ENCODE measurements at places on chromosomes 12 and 14. TPM values are rescaled to one million over a fixed set of nuclear protein-coding genes. Genes with fewer than 3 reads are reported as not detected.

Gene HPD
- total RNA-seq = 1.8 TPM

Gene REP15
- total RNA-seq = 4.5 TPM

Gene TMEM120B
- 17.1 TPM for total RNA-seq

Gene CRIP1
- 96.2 TPM for total RNA-seq

Gene CELA1
- total RNA-seq = not detected

Gene LRFN5
- total RNA-seq = 1.0 TPM

Gene PRR4
- total RNA-seq = 1.7 TPM

Gene TAS2R9
- not detected for total RNA-seq

Gene PDZRN4
- total RNA-seq = 0.75 TPM

Gene IGFBP6
- 34.6 TPM for total RNA-seq

Gene SLC5A8
- 2.8 TPM for total RNA-seq

Gene SRGAP1
- 11.4 TPM for total RNA-seq

Gene MSI1
- total RNA-seq = 0.46 TPM

Gene SRRM4
- total RNA-seq = 0.12 TPM

DNA sequence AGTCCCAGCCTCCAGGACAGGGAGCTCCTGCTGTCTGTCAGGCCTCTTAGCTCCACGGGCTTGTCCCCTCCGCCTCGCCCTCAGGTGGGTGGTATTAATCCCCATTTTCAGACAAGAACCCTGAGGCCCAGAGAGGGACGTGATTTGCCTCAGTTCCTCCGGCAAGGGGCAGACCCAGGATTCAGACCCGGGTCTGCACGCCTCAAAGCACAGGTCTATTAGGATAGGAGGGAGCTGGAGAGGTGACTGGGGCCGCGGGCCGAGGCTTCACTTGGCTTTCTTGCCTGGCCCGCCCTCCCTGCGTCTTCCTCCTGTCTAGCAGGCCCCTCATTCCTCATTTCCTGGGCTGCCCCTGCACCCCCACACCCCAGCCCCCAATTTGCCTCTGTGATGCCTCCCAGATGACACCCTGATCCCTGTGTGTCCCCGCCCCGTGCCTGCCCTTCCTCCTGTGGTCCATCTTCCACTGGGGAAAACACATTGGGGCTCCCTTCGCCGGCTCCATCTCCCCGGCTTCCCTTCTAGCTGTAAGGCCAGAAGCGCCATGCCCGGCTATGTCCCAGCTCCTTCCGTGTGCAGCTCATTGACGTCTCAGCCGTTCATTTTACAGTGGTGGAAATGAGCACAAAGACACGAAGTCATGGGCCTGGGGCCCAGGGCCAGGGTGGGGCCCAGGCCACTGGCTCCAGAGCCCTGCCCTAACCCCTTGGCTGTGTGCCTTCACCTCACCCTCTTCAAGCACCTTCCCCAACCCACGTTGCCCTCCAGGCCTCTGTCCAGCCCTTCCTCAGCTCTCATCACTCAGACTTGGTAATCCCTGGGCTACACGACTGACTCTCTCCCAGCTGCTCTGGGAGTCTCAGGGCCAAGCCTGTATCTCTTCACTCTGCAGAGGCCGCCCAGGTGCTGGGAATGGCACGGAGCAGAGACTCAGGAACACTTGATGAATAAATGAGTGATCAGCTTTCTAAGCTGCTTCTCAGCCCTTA lies 15.5 kb upstream of the CYP46A1 start:
- no peak overlapping the region for H3K4me3 ChIP-seq
- no peaks in the 10 kb centered on the region for H3K27me3 ChIP-seq
- peak; percentile 55 for DNase-seq
- no peaks in the 10 kb centered on the region for H3K4me1 ChIP-seq

DNA sequence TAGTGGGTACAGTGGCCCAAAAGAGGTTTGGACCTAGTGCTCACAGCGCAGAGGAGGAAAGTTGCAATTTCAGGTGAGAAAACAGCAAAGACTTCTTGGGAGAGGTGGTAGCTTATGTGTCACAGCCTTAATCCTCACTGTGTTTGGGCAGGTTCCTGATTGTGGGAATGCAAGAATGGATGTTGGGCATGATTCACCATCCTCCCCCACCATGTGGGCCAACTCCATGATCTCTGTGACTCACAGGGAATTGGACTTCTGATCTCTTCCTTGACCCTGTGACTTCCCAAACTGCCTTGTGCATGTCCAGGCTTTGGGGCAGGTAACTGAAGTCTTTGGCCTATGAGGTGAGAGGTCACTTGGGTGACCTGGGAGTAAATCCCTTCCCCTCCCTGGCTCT lies 1.8 kb upstream of the CHST11 start:
- no peak overlapping the region for H3K27ac ChIP-seq
- DNase-seq = no peak
- H3K4me1 ChIP-seq = peaks cover 17% of the 10 kb centered on the region
- no peak overlapping the region for H3K4me3 ChIP-seq
- no peaks in the 10 kb centered on the region for H3K27me3 ChIP-seq
- no peaks in the 10 kb centered on the region for H3K36me3 ChIP-seq

- no peaks in the 10 kb centered on the region for H3K4me1 ChIP-seq
- no peaks in the 10 kb centered on the region for H3K27me3 ChIP-seq
- H3K36me3 ChIP-seq = no peaks in the 10 kb centered on the region
Observed at GRCh38 chr12:27900920-27901879, 71.3 kb downstream of the PTHLH start.

DNA sequence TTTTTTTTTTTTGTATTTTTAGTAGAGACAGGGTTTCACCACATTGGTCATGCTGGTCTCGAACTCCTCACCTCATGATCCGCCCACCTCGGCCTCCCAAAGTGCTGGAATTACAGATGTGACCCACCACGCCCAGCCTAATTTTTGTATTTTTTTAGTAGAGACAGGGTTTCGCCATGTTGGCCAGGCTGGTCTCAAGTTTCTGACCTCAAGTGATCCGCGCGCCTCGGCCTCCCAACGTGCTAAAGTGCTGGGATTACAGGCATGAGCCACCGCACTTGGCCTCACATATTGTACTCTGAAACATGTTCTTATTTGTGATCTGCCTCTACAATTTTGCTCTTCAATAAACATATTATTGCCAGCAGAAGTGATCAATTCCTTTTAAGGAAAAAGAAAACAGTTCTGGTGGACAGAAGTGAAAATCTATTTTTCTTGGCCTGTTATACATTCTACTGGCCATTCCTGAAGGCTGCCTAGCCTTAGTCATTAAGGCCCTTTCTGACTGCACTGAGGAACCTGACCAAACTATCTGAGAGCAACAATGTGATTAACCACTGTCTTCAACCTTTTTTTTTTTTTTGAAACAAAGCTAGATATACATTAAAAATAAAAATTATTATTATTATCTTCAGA lies 36.1 kb downstream of the SNX6 start:
- peak; percentile 13 for DNase-seq
- peaks cover 98% of the 10 kb centered on the region for H3K36me3 ChIP-seq
- no peak overlapping the region for H3K4me3 ChIP-seq
- H3K27me3 ChIP-seq = no peaks in the 10 kb centered on the region
- no peaks in the 10 kb centered on the region for H3K4me1 ChIP-seq

- no peak overlapping the region for H3K27ac ChIP-seq
- no peaks in the 10 kb centered on the region for H3K36me3 ChIP-seq
- H3K4me3 ChIP-seq = no peak overlapping the region
- H3K27me3 ChIP-seq = no peaks in the 10 kb centered on the region
- DNase-seq = no peak
Observed at GRCh38 chr12:24970177-24970576, 21.3 kb upstream of the BCAT1 start.

- H3K27ac ChIP-seq = no peak overlapping the region
- no peaks in the 10 kb centered on the region for H3K4me1 ChIP-seq
- DNase-seq = no peak
Observed at GRCh38 chr14:63952933-63953437, 100.2 kb downstream of the SYNE2 start.

DNA sequence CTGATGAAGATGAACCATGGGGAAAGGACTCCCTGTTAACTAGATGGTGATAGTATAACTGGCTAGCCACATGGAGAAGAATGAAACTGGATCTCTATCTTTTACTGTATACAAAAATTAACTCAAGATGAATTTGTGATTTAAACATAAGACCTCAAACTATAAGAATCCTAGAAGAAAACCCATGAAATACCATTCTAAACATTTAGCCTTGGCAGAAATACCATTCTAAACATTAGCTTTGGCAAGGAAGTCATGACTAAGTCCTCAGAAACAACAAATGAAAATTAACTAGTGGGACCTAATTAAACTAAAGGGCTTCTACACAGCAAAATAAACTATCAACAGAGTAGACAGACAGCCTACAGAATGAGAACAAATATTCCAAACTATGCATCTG lies 28.4 kb upstream of the NOVA1 start:
- H3K4me3 ChIP-seq = no peak overlapping the region
- H3K36me3 ChIP-seq = no peaks in the 10 kb centered on the region
- DNase-seq = no peak
- H3K27ac ChIP-seq = no peak overlapping the region
- no peaks in the 10 kb centered on the region for H3K4me1 ChIP-seq

GRCh38 chr12:96041181-96041580 lies 5.8 kb upstream of the LTA4H start:
- DNase-seq = no peak
- H3K4me3 ChIP-seq = no peak overlapping the region
- no peaks in the 10 kb centered on the region for H3K36me3 ChIP-seq
- H3K27me3 ChIP-seq = no peaks in the 10 kb centered on the region
- H3K4me1 ChIP-seq = peaks cover 13% of the 10 kb centered on the region

DNA sequence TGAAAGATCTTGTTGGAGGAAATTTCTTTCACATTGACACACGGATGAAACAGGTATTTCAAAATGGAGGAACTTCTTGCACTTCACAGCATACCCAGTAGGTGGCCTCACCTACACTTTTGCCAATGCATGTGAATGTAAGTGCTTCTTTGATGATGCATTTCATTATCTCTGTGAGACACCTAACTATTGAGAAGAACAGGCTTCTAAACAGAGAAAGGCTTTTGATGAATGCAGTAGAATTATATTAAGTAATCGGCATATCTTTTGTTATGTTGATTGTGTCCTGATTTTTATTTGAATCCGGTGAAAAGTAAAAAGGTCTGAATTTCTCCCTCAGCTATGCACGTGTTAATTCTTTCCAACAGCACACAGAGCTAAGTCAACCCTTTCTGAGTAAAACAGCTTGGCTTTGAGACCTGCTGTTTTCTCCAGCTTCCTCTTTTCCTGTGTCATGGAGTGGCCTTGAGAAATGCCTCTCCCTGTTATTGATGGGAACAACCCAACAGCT lies 399.0 kb downstream of the NAV3 start:
- no peaks in the 10 kb centered on the region for H3K27me3 ChIP-seq
- no peak overlapping the region for H3K27ac ChIP-seq
- DNase-seq = no peak
- no peaks in the 10 kb centered on the region for H3K36me3 ChIP-seq

- H3K4me1 ChIP-seq = no peaks in the 10 kb centered on the region
- H3K27ac ChIP-seq = no peak overlapping the region
- no peak for DNase-seq
Observed at GRCh38 chr12:12476857-12477531, 85.7 kb downstream of the DUSP16 start.

DNA sequence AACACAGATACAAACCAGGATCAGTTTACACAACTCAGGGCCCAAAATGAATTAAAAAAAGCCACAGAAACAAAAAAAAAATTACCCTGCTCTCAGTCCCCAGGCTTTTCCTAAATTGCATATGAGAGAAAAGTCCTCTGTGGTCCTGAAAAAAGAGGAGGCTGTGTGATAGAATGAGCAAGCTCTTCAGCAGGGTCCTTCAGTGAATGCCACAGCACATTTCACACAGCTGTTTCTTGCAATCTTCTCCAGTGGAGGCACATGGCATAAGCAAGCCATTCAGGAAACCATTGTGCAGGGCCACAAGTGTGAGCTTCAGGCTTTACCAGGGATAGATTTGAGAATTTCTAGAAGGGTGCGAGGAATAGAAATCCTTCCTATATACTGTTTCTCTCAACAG lies 168.5 kb downstream of the PPM1H start:
- no peak overlapping the region for H3K27ac ChIP-seq
- H3K36me3 ChIP-seq = no peaks in the 10 kb centered on the region
- no peaks in the 10 kb centered on the region for H3K27me3 ChIP-seq
- no peak for DNase-seq

DNA sequence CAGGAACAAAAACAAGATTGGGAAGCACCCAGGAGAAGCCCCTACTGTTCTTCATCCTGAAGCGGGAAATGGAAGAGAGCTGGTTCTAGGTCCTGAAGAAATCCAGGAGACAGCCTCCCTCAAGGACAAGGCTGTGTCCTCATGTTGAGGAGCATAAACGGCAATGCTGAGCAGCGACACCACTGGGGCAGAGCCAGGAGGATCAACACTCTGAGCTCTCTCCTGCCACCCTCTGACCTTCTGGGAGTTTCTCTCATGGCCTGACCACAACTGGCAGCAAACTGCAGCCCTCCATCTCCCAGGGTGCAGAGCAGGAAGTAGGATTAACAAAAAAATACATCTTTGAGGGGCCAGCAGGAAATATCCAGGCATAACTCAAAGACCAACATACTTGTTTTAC lies 1292.2 kb upstream of the TMEM132C start:
- no peaks in the 10 kb centered on the region for H3K4me1 ChIP-seq
- DNase-seq = no peak
- H3K36me3 ChIP-seq = no peaks in the 10 kb centered on the region
- H3K27ac ChIP-seq = no peak overlapping the region
- no peaks in the 10 kb centered on the region for H3K27me3 ChIP-seq

GRCh38 chr14:65226824-65227604 lies 124.7 kb upstream of the MAX start:
- DNase-seq = no peak
- no peaks in the 10 kb centered on the region for H3K36me3 ChIP-seq
- peaks cover 51% of the 10 kb centered on the region for H3K4me1 ChIP-seq
- no peak overlapping the region for H3K27ac ChIP-seq

DNA sequence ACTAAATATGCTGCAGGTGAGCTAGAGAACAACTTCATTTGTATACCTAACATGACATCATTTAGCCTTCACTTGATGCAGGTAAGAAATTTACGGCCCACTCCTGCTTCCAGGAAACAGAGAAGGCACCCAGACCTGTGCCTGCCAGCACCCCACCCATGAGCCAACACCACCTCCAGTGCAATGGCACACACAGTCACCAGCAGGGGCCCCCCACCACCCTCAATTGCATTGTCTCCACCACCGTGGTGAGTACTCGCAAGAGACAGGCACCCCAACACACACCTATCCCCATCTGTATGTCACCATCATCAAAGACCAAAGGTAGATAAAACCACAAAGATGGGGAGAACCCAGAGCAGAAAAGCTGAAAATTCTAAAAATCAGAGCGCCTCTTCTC lies 107.6 kb downstream of the KLHL28 start:
- peaks cover 3% of the 10 kb centered on the region for H3K27me3 ChIP-seq
- DNase-seq = no peak
- H3K36me3 ChIP-seq = no peaks in the 10 kb centered on the region
- H3K4me1 ChIP-seq = no peaks in the 10 kb centered on the region
- H3K4me3 ChIP-seq = no peak overlapping the region

Data from upper lobe of right lung (tissue), 1 donor.